ENCODE measurements at places on chromosomes 12 and 14.

DNA sequence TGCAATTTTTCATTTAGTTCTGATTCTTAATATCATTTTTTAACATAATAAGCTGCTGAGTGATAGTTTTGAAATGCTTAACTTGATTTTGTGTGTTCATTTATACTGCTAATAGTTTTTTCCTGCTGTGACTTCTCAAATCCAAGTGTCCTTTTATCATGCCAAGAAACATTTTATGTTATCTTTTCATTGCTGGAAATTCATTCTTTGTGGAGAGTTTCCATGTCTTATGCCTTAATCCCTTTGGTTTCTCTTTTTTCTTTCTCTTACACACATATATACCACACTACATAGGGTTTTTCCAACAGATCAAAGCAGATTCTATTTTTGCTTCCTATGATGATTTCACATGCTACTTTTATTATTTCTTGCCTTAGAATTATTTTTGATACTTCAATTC is 981.1 kb downstream of the SLC6A15 start:
- no peak for DNase-seq

- DNase-seq: no peak
Observed at GRCh38 chr12:53324113-53324778, 2.8 kb upstream of the AAAS start.

GRCh38 chr12:107369006-107369405 is 275.7 kb upstream of the CRY1 start:
- no peak for DNase-seq

GRCh38 chr12:65643171-65643570 is 181.1 kb upstream of the HMGA2 start:
- no peak for DNase-seq

DNA sequence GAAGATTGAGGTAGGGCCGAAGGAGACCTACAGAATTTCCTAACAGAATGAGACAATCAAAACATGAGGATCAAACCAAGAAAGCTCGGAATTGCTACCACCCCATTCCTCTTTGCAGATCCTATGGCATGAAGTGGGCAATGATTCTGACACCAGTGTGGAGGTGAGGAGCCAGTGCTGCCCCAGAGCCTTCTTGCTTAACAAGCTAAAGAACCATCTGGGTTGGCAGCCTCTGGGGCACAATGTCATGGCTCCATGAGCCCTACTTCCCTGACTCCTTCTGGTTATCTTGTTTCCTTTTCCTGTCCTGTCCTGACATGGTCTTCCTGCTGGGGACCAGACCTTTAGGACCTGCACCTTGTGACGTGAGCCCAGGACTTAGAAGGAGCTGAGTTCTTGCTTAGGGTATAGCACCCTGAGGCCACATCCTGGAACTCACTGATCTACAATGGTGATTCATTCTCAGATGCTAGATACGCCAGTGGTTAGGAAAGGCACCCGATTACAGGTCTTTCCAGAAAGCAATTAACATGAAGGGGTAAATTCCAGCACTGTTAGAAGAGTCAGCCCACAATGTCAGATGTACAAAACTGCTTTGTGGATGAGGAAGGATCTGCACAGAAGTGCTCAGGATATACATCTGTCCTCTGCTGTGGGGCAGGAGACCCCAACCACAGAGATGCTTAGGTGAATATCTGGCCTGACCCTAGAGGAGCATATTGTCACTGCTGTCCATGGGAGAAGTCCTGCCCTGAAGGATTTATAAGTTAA is 324.2 kb downstream of the ZFP36L1 start:
- DNase-seq: no peak

GRCh38 chr12:98896938-98897337 is 251.8 kb downstream of the APAF1 start:
- DNase-seq: no peak

- DNase-seq: no peak
Observed at GRCh38 chr12:63302269-63302940, 151.4 kb upstream of the AVPR1A start.

DNA sequence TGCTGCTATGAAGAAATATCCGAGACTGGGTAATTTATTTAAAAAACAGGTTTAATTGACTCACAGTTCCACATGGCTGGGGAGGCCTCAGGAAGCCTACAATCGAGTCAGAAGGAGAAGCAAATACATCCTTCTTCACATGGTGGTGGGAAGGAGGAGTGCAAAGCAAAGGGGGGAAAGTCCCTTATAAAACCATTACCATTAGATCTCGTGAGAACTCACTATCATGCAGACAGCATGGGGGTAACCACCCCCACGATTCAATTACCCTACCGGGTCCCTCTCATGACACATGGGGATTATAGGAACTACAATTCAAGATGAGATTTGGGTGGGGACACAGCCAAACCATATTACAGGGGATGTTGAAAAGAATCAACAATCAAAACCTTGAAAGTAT is 74.9 kb downstream of the PPM1H start:
- DNase-seq: no peak

Data from esophagus squamous epithelium (tissue), 5 donors.